GF-D8 (cell line): ENCODE measurements at places on chromosomes 16 and 17.

DNA sequence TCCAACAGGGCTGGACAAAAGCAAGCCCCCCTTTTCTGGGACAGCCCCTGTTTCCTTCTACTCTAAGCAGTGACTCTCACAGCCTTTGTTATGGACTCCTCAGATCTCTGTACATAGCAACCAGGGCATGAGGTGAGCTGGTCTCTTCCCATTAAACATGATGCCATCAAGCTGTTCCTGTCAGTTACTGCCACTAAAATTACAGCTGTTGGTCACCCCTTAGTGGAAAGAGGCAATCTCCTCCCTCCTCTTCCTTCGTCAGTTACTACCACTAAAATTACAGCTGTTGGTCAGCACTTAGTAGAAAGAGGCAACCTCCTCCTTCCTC, 95.2 kb upstream of the SMIM36 start:
- no peak for DNase-seq

GRCh38 chr17:57655553-57655952, 89.5 kb downstream of the CCDC182 start:
- DNase-seq, result no peak

- DNase-seq, result no peak
Observed at GRCh38 chr16:69107316-69107962, 2.0 kb downstream of the HAS3 start.

DNA sequence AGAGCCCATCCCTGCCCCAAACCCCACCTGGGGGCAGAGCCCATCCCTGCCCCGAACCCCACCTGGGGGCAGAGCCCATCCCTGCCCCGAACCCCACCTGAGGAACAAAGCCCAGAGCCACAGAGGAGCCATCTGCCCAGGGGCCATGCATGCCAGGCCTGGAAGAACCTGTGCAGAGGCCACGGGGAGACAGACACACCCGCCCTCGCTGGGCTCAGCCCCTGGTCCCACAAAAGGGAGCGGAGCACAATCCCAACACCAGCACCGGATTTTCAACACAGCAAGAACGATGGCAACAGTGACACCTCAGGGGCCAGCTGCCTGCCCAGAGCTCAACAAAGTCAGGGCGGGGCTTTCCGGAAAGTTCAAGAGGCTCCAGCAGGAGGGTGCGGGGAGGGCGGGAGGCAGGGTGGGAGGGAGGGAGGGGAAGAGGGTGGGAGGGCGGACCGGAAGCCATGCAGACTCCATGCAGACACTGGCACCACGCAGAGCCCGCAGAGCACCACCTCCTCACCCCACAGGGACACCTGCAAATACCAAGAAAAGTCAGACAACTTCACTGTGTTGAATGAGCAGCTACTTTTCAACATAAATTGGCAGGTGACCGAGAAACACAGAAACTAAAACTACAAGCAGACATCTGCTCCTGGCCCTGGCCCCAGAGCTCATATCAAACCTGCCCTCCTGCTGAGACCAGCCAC, 27.9 kb upstream of the C16orf95 start:
- no peak for DNase-seq

DNA sequence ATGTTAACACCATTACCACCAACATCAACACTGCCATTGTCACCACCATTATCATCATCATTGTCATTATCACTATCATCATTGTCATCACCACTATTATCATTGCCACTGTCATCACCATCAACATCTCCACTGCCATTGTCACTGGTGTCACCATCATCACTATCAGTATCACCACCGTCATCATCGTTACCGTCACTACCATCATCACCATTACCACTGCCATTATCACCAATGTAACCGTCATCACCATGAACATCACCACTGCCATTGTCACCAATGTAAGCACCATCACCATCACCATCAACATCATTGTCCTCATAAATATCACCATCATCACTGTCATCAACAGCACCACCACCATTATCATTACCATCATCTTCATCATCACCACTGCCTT, 633.2 kb upstream of the EEF2KMT start:
- DNase-seq, result no peak

- no peak for DNase-seq
Observed at GRCh38 chr17:48004983-48005382, 32.6 kb downstream of the COPZ2 start.

DNA sequence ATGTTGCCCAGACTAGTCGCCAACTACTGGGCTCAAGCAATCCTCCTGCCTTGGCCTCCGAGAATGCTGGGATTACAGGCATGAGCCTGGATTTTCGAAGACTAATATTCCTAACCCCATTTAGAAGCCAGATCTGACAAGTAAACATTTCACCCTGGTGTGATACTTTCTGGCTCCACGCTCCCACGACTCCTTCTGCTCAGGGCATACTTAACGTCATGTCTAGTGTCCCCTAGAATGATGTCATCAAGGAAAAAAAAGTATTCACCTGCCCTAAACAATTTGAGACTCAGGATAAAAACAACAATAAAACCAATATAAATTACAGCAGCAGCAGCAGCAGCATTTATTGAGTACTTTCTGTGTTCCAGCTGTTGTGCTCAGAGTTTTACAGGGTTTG, 13.2 kb downstream of the ITGB3 start:
- DNase-seq, result no peak

DNA sequence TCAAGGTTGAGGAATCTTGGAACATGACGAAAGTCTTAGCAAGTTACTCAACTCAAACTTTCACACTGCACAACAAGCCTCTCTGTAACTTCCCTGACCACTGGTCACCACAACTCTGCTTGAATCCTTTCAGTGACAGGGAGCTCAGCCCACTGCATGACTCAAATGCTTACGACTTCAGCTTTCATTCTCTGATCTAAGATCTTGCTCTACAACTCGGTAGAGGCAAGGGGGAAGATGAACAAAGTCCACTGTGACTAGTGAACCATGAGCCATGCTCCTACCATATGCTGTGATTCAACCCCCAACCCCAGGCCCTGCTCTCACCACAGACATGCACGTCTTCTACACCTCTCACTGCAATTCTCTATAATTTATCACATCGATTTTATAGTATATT, 160.9 kb downstream of the SLC39A11 start:
- no peak for DNase-seq
